GM20000 (cell line): ENCODE measurements at places on chromosomes 6 and 20.

DNA sequence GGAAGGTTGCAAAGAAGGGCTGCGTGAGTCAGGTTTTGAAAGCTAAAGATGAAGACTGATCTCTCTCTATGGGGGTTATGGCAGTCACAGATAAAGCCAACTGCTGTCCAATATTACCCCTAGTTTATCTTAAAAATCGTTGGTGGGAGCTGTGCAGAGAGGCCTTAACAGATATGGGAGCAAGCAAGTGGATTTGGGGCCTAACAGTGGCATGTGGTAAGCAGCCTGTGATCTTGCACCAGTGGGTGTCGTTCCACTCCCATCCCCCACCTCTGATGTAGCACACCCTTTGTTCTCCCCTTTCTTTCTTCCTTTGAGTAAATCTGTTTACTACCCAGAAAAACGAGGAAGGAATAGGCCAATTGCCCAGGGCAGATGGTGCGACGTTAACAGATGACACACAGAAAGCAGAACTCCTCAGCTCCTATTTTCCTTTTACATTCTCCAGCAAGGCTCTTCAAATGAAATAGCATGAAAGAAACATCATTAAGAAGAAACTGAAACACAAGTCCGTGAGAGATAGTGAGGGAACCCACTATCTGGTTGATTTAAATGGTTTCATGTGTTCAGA, 274.1 kb upstream of the CITED2 start:
- no peak for DNase-seq

- no peak for DNase-seq
These were observed 214.0 kb downstream of the ZFAND3 start for GRCh38 chr6:38033442-38033982.

DNA sequence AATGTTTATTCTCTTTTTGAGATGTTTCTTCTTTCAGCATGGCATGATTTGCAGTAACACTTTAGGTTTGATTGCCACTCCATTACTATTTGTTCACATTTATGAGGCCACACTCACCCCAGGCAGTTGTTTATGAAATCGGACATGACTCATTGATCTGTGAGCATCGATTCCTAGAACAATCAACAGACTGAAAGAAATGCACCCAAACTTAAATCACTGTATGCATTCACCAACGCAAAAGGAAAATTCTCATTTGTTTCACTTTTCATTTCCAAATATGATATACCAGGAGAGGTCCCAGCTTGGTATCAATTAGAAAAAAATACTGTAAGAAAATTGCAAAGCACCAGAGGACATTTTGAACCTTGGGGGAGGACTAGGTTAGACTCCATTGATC, 5.4 kb upstream of the GJA10 start:
- DNase-seq, result no peak

GRCh38 chr20:24677626-24678315, 208.3 kb downstream of the SYNDIG1 start:
- no peak for DNase-seq

GRCh38 chr6:82362878-82363427, 664 bp upstream of the TPBG start:
- no peak for DNase-seq

DNA sequence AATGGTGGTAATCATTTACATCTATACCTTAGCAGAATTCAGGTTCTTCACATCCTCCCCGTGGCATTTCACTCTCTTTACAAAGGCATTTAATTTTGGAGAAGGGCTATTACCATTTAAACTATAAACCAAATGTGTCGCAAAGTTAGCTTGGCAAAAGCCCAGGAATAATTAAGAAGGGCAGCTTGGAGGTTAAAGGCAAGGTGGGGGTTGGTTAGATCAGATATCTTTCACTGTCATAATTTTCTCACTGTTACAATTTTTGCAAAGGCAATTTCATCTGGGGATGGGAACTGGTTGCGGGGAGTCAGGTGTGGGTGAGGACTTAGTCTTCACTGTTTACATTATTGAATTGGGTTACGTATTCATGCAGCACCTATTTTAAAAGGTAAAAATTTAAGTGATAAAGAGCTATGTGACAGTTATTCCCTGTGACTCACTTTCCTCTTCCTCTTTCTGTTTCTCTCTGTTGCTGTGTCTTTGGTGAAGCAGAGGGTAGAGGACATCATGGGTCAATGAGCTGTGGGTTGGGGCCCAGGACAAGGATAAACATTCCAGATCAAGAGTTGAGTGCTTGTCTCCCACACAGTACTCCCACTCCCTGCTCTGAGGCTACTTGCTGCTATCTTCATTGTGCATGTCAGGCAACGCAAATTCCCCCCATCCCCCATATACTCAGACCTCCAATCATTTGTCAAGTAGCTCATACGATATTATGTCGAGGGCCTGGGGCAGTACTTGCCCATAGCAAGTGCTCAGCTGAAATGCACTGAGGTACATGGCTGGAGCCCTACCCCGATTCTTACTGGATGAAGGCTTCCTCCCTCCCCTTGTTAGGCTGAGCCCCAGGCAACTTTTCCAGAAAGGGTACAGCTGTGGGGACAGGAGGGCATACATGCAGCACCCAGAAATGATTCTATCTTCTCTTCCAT, 223.1 kb upstream of the MYLIP start:
- DNase-seq, result peak; percentile 28

- peak; percentile 92 for DNase-seq
These were observed 35.7 kb upstream of the HLA-E start for GRCh38 chr6:30453508-30454116.

GRCh38 chr6:3294921-3295871, 36.4 kb downstream of the PSMG4 start:
- no peak for DNase-seq

GRCh38 chr6:168153553-168153952, 74.5 kb upstream of the FRMD1 start:
- DNase-seq, result no peak

GRCh38 chr6:160141001-160141726, 19.5 kb downstream of the SLC22A1 start:
- no peak for DNase-seq

DNA sequence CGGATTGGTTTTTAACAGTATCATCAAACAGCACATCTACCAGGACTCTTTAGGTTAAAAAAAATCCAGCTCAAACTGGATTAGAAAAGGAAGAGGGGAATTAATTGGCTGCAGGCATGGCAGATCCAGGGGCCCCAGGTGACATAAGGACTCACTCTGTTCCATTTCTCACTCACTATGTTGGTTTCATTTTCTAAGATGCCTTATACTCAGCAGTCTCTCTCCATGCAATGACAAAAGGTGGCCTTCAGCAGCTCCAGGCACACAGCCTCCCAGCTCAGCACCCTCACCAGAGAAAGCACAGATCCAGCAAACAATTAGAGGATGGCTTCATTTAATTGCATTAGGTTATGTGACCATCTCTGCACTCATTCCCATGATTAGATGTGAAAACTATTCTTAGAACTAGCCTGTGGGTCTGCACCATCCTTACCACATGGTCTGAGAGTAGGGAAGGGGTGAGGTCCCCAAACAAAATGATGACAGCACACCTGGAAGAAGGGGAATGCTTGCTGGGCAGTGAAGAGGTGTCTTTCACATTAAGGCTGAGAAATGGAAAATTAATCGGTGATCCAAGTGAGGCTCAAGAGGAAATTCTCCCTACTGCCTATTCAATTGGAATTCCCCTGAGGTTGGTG, 243.1 kb downstream of the CDH26 start:
- DNase-seq, result no peak

- no peak for DNase-seq
These were observed 220.7 kb upstream of the AGPAT4 start for GRCh38 chr6:161494566-161494965.

DNA sequence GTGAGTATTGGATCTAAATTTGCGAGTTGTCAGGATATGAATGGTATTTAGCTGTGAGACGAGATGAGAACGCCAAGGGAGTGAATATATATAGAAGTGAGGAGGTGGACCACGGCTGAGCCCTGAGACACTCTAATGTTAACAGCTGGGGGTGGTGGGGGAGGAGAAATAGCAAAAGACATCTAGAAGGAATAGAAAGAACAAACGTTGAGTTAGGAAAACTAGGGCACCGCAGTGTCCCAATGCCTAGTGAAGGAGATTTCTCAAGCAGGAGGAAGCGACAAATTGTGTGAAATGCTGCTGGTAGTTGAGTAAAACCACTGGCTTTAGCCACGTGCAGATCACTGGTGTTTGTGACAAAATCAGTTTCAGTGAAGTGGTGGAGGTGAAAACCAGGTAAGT, 56.9 kb downstream of the CD164 start:
- no peak for DNase-seq

- DNase-seq, result no peak
These were observed 37.6 kb upstream of the ZBP1 start for GRCh38 chr20:57657535-57658446.

DNA sequence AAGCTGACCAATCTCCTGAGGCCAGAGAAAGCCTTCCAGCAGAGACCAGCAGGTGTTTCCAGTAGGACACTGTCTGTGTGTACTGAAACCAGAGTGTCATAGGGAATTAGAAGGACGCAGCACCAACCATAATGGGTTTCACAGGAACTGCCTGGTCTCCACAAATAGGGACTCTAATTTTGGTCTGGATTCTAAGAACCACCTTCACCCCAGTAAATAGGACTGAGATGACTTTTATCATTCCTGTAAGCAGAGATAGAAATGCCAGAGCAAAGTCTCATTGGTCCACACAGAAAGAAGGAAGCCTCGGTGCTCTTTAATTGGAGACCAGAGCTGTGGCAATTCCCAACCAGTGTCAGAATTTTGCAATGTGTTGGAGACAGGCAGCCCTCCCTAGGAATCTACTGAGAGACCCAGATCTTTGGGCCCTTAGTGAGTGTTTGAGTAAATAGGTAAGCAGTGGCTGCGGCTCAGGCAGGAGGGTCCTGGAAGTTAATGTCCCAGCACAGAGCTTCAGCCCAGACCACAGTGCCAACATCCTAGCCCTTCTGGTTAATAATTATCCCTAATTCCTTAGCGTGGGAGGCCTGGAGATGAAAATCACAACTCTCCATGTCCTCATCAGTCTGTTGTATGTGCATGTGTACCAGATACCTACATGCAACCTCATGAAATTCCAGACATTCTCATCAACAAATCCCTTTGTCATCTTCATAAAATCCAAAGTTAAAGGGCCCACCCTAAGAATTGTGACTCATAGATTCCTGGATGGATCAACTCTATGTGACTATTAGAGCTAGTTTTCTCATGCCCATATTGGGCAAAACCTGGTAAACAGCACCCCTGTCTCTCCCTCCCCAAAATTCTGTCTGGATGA, 81.2 kb downstream of the UNC5CL start:
- DNase-seq, result no peak

- DNase-seq, result no peak
These were observed 80.3 kb downstream of the TBC1D7 start for GRCh38 chr6:13248053-13248452.

DNA sequence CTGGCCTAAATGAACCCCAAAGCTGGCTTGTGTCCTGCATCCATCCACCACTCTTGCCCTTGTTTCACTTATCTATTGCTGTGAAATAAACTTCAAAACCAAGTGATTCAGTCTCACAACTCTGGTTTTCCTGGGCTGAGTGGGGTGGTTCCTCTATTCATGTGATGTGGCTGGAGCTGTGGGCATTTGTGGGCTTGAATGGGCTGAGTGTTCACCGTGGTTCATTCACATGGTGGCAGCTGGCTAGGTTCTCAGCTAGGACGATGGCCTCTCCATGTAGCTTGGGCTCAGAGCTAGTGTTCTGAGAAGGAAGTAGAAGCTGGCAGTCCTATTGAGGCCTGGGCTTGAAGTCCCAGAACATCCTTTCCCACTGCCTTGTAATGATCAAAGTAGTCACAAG, 30.4 kb downstream of the FKBP1A start:
- no peak for DNase-seq

DNA sequence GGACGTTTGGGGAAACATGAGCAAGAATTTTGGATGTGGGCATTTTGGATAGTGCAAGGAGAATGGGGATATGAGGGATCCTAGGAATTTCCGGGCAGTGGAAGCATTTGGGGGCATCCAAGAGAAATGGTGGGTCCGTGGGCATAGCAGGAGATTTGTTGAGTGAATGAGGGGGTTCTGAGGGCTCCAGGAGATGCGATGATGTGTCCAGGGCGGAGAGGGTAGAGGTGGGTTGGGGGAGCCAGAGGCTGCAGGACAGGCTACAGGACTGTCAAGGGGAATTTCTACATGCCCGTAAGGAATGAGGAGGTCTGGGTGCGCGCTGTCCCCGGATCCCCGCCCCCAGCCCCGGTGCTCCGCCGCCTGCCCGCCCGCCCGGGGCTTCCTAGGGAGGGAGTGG, 364 bp downstream of the FRS3 start:
- no peak for DNase-seq

GRCh38 chr6:105499136-105499870, 96.4 kb upstream of the PREP start:
- no peak for DNase-seq

DNA sequence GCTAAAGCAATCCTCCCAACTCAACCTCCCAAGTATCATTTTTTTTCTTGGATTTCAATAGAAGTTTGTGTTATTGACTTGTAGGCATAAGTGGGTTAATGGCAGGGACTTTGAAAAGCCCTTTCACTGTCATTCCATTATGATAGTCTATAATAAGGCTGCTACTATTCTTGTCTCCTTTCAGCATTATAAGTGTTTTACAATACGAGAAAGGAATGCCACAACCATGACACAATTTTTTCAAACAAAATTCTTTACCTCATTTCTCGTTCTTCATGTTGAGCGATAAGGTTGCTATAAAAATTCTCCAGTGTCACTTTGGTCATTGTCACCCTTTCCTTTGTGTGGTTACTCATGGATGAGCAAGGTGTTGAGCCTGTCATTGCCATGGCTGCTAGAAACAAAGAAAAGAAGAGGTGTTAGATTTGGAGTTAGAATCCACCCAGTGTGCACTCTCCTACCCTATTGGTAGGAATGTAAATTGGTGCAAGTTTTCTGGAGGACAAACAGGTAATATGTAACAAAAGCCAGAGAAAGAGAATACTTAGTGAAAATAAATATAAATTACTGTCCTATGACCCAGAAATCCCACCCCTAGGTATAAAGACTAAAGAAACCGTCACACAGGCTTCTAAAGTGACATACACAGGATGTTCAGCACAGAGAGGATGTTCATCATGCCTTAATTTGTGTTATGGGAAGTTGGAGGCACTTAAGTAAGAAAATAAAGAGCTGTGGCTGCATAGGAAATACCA, 7.3 kb downstream of the STK38 start:
- DNase-seq, result no peak

DNA sequence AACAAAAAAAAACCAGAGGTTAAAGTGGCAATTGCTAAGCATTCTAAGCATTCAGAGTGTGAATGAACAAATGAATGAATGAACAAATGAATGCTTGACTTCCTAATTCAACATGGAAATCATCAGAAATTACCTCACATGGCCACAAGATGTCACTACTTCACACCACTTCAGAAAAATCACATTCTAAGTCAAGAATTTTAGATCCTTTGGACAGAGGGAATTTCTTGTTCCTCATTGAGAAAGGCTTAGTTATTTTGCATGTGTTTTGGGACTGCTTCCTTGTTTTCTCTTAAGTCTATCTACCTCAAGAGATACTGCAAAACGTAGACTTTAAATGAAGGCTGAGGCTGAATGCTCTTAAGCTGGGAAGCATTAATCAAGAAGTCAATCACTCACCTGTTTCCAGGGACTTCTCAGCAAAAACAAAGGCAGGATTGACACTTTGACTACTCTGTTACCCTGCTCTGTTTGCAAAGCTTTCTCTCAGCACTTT, 120.2 kb downstream of the MBOAT1 start:
- DNase-seq, result peak; percentile 41

GRCh38 chr6:142637624-142638351, 307.2 kb downstream of the HIVEP2 start:
- DNase-seq, result no peak

GRCh38 chr20:44702776-44703175, 12.4 kb upstream of the CCN5 start:
- DNase-seq, result peak; percentile 59
